Testis (tissue), 5 donors: ENCODE measurements at places on chromosomes 2 and 18.

DNA sequence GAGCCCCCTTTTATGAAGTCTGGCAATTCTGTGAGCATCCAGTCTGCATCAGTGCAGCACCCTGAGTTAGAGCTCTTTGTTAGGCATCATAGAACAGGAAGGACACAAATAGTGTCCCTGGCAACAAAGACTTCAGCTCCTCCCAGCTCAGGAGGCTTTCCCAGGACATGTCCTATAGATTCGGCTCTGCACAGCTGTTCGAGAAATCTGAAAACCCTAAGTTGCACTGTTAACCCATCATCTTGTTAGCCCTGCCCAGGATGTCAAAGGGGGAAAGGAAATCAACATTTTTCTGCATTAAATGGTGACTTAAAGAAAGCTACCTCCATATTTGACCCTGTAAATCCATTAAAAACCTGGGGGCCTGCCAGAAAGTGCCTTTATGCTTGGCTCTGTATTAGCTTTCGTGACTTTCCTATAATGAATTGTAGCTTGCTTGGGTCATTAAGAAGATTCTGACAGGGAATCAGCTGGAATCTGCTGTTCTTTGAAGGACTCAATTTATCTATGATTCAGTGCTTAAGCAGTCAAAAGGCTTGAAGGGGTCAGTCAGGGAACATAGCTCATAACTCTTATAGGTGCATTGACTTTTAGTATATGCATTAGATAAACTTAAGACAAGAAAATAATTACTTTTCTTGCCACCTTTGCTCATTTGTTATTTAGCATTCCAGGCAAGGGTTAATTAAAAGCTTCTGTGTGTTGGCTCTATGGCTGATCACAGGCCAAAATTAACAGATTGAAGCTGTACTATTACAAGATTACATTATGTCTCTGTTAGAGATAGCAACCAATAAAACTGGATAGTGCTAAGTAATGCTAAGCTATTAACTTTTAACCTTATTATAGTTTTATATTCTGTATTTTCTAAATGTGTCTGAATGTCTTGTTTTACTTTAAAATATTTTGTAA is 20.6 kb downstream of the ERMN start:
- DNase-seq: no peak

- DNase-seq: no peak
Observed at GRCh38 chr2:201250741-201251140, 9.6 kb upstream of the CASP8 start.

DNA sequence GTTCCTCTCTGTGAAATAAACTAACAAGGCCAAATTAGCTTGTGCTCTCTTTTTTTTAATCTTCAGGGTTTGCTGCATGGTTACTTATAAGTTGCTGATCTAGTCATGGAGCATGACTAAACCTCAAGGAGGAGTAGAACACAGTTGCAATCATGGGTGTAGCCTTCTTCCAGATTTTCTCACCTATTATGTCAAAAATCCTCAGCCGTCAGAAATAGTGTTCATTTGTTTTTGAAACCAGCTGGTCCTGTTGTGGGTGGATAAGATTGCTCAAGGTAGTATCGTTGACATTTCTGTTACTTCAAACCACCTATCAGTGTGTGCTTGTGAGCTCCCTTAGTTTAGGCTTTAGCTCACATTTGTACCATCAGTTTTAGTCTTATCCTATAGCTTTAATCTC is 11.2 kb downstream of the RELCH start:
- DNase-seq: no peak

DNA sequence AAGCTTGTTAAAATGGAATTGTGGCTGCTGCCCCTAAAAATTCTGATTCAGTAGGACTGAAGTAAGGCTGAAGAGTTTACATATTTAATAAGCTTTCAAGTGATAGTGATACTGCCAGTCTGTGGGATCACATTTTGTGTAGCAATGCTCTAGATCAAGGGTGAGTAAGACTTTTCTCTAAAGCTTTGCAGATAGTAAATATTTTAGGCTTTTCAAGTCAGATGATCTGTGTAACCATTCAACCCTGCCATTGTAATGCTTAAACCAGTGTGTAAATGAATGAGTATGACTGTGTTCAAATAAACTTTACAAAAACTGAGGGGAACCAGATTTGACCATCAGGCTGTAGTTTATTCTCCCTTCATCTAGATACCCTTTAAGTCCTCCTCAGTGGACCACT is 92.7 kb downstream of the PIK3C3 start:
- no peak for DNase-seq

- DNase-seq: no peak
Observed at GRCh38 chr2:233925402-233925801, 8.2 kb downstream of the TRPM8 start.

GRCh38 chr2:29304399-29305060 is 189.3 kb downstream of the CLIP4 start:
- DNase-seq: no peak

GRCh38 chr2:216429428-216429827 is 17.1 kb downstream of the SMARCAL1 start:
- no peak for DNase-seq

- no peak for DNase-seq
Observed at GRCh38 chr18:67553437-67553836, 36.9 kb upstream of the DSEL start.

DNA sequence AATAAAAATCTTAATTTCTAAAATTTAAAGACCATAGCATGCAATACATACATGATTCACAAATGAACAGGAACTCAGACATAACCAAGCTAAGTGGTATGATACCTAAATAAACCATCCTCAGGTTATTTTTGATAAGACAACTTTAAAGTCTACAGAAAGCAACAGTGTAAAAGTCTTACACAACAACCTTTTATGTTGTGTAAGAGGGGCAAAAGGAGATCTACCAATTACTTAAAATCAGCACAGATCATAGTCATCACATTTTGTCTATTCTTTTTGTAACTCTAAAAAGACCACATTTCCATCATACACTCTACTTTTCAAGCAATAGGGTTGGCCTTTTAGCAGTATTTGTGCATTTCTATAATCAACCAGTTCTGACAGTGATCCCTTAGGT is 16.3 kb downstream of the SP3 start:
- no peak for DNase-seq
